ENCODE measurements at places on chromosomes 11 and 22.

DNA sequence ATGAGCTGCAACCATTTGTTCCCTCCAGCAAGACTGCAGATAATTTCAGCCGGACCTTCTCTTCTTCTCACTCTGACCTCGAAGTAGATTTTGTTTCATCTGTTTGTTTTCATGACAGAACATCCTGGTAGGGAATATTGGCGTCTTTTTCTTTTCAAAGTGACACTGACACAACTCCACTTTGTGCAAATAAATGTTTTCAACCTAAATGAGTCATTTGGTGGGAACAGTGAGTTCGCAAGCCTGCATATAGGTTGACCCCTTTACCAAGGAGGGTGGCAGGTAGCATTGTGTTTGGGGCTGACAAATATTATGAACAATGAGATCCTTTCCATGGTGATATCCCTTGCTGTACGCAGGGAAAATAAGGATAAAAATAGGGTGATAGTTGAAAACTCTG lies 55.0 kb downstream of the LARGE1 start:
- DNase-seq, result no peak

- no peak for DNase-seq
Observed at GRCh38 chr11:35811783-35812182, 132.1 kb upstream of the LDLRAD3 start.

- DNase-seq, result no peak
Observed at GRCh38 chr11:86812981-86813380, 12.6 kb downstream of the PRSS23 start.

GRCh38 chr11:44592125-44592940 lies 26.9 kb downstream of the CD82 start:
- DNase-seq, result no peak

GRCh38 chr11:127071606-127072005 lies 71.0 kb upstream of the KIRREL3 start:
- no peak for DNase-seq

DNA sequence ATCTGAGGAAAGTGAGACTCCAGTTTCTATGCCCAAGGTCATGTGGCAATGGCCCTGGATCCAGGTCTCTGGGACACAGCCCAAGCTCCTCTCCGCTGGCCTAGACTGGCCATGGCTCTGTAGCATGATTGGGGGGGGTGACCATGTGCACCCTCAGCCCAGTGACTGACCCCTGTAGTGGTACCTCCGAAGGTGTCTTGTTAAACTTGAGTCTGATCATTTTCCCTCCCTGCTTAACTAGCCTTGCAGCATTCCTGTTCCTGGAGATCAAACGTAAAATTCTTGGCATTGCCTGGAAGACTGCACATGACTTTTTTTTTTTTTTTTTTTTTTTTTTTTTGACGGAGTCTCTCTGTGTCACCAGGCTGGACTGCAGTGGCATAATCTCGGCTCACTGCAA lies 1116.0 kb downstream of the TBC1D22A start:
- no peak for DNase-seq
